ENCODE measurements at places on chromosomes 2 and 18. TPM values are rescaled to one million over a fixed set of nuclear protein-coding genes. Genes with fewer than 3 reads are reported as not detected.

Gene UGP2
- total RNA-seq: 925 TPM

DNA sequence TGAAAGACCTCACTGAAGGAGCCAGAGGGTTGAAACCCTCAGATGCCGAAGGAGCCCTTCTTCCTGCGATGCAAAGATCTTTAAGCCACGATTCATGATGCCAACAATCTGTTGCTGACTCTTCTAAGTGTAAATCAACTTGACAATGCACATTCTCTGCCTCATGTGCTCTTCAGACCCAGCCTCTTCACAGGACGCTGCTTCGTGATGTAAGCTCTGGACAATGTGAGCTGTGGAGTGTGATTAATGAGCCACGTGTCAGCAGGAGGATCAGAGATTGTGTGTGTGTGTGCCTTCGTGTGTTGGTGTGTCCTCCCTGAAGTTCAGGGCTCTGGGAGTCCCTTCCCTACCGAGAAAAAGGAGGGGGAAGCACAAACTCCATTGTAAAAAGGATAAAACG lies 26.5 kb upstream of the TWIST2 start:
- H3K36me3 ChIP-seq: no peaks in the 10 kb centered on the region
- H3K27me3 ChIP-seq: no peaks in the 10 kb centered on the region
- H3K4me3 ChIP-seq: no peak overlapping the region
- peaks cover 2% of the 10 kb centered on the region for H3K4me1 ChIP-seq
- no peak overlapping the region for H3K27ac ChIP-seq
- no peak for DNase-seq

Gene MATN3
- total RNA-seq: 9.7 TPM

- H3K36me3 ChIP-seq: no peaks in the 10 kb centered on the region
- no peak overlapping the region for H3K27ac ChIP-seq
- peak overlapping the region; percentile 59 for H3K4me3 ChIP-seq
- H3K27me3 ChIP-seq: peaks cover 33% of the 10 kb centered on the region
Measured at GRCh38 chr2:104874230-104874629, 20.3 kb downstream of the POU3F3 start.

DNA sequence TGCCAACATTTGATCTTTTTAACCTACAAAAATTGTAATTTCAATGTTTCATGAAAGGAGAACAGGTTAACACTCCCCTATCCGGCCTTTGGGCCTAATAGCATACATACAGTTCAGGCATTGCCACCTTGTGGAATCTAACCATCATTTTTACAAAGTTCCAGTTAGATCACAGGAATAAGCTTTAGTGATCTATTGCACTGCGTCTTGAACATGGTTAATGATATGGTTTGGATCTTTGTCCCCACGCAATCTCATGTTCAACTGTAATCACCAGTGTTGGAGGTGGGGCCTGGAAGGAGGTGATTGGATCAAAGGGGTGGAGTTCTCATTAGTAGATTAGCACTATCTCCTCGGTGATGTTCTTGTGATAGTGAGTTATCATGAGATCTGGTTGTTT lies 58.2 kb upstream of the NEUROD1 start:
- H3K27ac ChIP-seq: no peak overlapping the region
- H3K4me1 ChIP-seq: no peaks in the 10 kb centered on the region
- H3K4me3 ChIP-seq: no peak overlapping the region
- no peaks in the 10 kb centered on the region for H3K36me3 ChIP-seq
- no peak for DNase-seq

Gene ARHGEF4
- total RNA-seq: 13.3 TPM

DNA sequence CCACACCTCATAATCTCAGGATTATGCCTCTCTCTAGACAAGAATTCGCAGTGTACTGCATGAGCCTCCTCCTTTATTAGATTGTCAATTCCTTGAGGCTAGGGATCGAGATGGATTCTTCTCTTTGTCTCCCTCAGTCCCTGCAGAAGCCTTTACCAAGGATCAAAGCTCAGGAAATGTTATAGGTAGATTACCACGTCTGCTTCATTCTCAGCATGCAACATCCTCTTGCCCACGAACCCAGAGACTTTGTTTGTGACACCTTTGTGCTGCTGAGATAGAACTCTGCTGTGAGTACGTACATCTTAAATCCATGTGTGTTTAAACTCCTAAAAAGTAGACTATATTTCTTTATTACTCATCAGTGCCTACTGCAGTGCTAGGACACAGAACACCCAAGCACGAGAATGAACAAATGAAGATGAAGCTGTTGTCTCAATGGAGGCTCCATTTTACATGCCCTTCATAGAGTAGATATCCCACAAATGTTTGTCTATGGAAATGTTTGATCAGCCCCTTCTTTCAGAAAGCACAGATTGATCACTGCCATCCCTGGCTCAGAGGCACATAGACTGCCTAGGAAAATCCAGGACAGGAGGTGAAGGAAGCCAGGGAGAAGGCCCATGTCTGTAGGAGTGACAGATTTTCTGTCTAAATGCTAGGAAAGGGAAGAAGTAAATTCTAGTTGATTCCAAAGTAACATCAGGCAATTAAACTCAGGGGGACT lies 98.8 kb upstream of the KLHL29 start:
- no peak for DNase-seq
- H3K27me3 ChIP-seq: no peaks in the 10 kb centered on the region
- no peak overlapping the region for H3K4me3 ChIP-seq

DNA sequence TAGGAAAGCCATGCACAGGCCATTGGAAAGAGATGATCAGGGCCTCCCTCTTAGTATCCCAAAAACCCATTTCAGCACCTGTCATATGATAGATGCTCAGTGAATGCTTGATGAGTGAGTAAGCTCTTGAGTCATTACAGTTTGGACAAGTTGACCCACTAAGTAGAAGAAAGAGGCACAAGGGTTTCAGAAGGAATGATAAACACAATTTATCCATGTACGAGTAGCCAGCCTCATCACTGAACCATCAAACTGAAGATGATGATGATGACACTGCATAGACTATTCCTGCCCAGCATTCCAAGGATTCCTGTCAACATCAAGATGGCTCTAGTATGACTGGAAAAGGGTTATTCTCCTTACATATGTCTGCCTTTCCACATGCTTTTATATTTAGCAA lies 596.0 kb downstream of the BCL11A start:
- no peaks in the 10 kb centered on the region for H3K36me3 ChIP-seq
- H3K4me3 ChIP-seq: no peak overlapping the region
- peaks cover 11% of the 10 kb centered on the region for H3K4me1 ChIP-seq
- no peak overlapping the region for H3K27ac ChIP-seq
